Activated CD8-positive, alpha-beta memory T cell treated with anti-CD3 and anti-CD28 coated beads, Interleukin-2, amount 50 U/mL, for 4 hours (primary cell): ENCODE measurements at places on chromosomes 6 and 20.

DNA sequence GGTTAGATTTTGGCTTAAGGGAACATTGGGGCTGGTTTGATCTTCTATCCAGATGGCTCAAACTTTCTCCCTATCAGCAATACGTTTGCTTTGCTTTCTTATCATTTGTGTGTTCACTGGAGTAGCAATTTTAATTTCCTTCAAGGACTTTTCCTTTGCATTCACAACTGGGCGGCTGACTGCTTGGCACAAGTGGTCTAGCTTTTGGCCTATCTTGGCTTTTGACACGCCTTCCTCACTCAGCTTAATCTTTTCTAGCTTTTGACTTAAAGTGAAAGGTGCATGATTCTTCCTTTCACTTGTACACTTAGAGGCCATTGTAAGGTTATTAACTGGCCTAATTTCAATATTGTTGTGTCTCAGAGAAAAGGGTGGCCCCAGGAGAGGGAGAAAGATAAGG, 254.9 kb downstream of the PLCB1 start:
- no peak for DNase-seq

GRCh38 chr6:29926413-29927274, 15.7 kb upstream of the HLA-A start:
- DNase-seq: peak; percentile 71

GRCh38 chr6:21438237-21438985, 155.1 kb upstream of the SOX4 start:
- DNase-seq: peak; percentile 15

- DNase-seq: no peak
Measured at GRCh38 chr6:17653198-17653882, 53.2 kb downstream of the FAM8A1 start.

DNA sequence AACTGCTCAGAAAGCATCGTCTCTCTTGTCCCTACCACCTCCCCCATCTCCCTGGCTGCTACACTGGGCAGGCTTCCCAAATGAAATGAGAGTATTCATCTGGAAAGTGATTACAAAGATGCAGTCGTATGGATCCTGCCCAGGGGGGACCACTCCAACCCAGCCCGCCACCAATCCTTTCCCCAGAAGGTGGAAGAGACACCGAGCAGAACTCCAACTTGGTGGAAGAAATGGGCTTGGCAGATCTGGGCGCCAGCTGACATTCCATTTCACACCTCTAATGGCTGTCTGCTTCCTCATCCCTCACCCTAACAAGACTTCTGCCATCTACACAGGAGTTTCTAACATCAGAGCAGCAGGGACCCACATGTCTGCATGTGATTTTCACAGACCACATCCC, 12.7 kb downstream of the PKHD1 start:
- DNase-seq: no peak

- DNase-seq: no peak
Measured at GRCh38 chr6:74879234-74879633, 326.6 kb downstream of the COL12A1 start.

GRCh38 chr6:169407325-169407724, 153.7 kb upstream of the THBS2 start:
- DNase-seq: no peak

DNA sequence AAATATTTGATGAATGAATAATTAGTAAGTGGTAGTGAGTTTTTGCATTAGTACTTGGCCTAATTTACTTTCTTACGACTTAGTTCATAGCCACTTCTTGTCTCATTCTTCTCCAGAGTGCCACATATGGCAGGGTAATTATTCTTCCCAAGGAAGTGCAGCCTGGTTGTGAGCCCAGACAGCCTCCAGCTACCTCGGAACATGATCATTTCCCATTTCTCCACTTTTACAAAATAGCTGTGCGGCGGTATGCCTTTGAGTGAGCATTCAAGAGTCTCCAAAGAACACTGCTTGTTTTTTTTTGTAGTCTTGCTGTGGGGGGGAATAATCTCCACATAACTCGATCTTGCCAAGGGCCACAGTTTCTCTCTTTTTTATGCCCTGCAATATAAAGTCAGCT, 765.0 kb downstream of the HDGFL1 start:
- no peak for DNase-seq

GRCh38 chr20:49098136-49098535, 52.0 kb downstream of the CSE1L start:
- no peak for DNase-seq

DNA sequence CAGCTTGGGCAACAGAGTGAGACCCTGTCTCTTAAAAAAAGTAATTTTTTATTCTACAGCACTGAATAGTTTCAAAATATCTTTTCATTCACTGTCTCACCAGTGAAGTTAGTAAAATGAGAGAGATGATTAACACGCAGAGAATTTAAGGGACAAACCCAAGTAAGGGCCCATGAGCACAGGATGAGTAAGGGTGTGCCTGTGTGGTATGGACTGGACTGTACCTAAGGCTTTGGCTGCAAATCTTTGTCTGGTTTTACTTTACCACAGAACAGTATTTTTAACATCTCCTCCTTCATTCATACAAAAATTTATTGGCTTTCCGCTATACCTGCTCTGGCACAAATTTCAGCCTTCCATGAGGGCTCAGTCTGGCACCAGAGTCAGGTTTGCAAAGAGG, 433.3 kb downstream of the UTRN start:
- DNase-seq: no peak

GRCh38 chr20:63573647-63574131, 350 bp downstream of the HELZ2 start:
- DNase-seq: no peak

- no peak for DNase-seq
Measured at GRCh38 chr6:13377054-13377758, 48.9 kb upstream of the TBC1D7 start.
